ENCODE measurements at places on chromosomes 1 and 21. TPM values are rescaled to one million over a fixed set of nuclear protein-coding genes. Genes with fewer than 3 reads are reported as not detected.

DNA sequence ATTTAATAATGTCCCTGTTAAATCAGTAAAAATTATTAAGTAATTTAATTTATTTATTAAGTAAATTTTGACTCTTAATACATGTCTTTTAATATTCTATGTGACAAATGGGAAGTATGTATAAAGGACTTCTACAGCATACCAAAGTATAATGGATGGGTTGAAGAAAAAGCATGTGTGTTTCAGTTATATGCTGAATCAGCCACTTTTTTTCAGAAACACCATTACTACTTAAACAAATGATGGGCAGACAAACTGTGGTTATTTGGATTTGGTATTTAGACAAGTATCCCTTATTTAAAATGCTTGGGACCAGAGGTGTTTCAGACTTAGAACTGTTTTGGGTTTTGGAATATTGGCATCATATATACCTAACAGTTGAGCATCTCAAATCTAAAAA is 176.3 kb upstream of the DMRTA2 start:
- DNase-seq = no peak

- DNase-seq = no peak
Measured at GRCh38 chr1:42767510-42768000, 506 bp downstream of the C1orf50 start.

- DNase-seq = no peak
Measured at GRCh38 chr1:110554871-110555801, 36.2 kb upstream of the KCNA10 start.

DNA sequence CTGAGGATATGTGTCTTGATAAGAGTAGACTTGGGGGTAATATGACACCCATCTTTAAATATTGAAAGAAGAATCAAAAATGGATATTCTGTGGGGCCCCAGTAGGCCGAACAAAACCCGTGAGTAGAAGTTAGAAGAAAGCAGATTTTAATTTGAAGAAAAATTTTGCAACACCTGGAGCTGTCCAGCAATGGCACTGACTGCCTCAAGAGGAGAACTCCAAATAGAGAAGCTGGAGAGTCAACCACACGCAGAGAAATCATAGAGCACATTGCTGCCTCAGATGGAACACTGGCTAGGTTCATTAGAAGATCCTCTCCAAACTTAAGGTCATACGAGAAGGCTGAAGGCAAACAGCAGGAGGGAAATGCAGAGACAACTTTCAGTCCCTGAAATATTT is 6.8 kb downstream of the NHLH1 start:
- DNase-seq = no peak

The S100A7 gene
- total RNA-seq = not detected

All from gastrocnemius medialis (tissue), 4 donors.